ENCODE measurements at places on chromosomes 13 and 19.
A peak's percentile ranks its signal among the peaks of the same experiment; 100 is the strongest.

DNA sequence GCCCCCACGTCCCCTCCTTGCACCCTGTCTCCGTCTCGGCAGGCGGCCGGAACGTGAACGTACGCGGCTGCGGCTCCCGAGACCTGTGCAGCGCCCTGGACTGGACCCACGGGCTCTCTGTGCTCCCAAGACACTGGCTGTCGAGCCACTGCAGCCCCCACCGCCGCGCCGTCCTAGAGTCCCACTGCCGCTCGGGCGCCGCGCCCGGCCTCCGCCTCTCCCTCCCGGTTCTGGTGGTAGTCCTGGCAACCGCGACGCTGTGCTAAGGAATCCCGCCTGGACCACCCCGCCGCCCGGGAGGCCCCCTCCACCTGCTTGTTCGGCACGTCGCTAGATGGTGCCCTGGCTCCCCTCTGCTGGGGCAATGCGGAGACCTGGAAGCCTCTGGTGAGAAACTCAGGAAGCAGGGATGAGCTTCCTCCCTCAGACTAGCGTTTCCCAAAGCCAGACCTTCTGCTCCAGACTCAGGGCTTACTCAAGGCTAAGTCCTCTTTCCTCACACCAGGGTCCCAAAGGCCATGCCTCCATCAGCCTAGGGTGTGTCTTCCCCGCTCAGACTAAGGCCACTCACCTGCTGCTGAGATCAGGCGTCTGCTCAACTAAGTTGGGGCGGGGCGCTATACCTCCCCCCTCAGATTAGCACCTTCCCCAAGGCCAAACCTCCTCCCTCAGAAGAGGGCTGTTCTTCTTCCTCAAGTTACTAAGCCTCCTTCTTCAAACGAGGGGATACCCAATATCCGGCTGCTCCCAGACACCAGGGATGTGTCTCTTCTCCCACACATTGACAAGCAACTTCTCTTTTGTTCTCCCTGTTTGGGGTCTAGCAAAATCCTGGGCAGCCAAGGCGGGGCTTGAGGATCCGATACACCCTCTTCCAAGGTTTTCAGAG, 16.1 kb upstream of the IRGC start:
- DNase-seq: no peak

- DNase-seq: no peak
Observed at GRCh38 chr13:38202740-38203139, 146.9 kb upstream of the UFM1 start.

DNA sequence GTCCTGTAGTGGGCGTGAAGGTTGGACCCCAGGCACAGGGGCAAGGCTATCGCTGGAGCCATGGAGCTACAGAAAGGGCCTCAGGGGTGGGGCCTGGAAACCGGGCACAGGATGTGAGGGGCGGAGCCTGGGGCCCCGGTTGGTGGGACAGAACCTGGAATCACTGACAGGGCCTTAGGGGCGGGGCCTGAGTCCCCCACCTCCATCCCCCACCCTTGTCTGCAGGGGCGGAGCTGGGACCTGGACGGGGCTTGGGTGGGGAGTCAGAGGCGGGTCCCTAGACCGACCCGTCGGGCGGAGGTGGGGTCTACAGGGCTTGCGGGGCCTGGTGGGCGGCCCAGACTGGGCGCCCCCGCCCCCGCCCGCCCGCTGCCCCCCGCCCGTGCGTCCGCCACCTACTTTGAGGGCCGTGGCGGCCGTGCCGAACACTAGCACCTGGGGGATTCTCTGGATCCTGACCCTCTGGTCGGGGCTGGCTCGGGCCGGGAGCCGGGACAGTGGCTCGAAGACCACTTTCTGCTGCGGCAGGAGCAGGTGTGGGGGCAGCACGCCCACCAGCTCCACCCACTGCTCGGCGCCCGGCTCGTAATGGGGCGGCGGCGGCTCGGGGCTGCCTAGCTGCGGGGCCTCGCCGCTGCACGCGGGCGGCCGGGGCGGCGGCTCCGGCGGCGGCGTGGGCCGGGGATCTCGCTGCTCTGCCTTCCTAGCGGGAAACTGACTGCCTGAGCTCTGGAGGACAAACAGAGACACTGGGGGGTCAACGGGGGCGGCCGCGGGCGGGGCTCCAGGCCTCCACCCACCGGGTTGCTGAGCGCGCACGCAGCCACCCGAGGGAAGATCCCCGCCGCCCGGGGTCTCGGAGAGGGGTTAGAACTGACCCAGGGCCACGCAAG, 26.3 kb downstream of the DCAF15 start:
- peak; percentile 54 for DNase-seq

- no peak for DNase-seq
Observed at GRCh38 chr19:17404621-17405249, 695 bp downstream of the BST2 start.

DNA sequence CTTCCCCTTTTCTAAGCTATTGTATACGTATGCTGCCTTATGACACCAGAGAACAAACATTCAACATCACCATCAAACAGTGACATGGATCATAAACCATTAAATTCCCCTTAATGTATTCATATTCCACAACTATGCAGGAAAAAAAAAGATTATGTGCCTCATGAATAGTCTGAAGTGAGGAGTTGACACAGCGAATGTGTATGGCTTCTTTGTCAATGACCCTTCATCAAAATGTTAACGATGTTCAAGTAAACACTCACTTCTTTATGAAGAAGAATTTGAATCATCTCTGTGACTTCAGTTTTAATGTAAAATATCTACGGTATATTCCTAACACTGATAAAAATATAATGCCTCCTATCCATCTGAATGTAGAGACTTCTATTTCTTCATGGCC, 44.6 kb downstream of the SMAD9 start:
- DNase-seq: no peak

- DNase-seq: no peak
Observed at GRCh38 chr19:7975037-7975436, 30.4 kb downstream of the ELAVL1 start.

GRCh38 chr19:41935760-41936415, 7.6 kb upstream of the ERFL start:
- no peak for DNase-seq

DNA sequence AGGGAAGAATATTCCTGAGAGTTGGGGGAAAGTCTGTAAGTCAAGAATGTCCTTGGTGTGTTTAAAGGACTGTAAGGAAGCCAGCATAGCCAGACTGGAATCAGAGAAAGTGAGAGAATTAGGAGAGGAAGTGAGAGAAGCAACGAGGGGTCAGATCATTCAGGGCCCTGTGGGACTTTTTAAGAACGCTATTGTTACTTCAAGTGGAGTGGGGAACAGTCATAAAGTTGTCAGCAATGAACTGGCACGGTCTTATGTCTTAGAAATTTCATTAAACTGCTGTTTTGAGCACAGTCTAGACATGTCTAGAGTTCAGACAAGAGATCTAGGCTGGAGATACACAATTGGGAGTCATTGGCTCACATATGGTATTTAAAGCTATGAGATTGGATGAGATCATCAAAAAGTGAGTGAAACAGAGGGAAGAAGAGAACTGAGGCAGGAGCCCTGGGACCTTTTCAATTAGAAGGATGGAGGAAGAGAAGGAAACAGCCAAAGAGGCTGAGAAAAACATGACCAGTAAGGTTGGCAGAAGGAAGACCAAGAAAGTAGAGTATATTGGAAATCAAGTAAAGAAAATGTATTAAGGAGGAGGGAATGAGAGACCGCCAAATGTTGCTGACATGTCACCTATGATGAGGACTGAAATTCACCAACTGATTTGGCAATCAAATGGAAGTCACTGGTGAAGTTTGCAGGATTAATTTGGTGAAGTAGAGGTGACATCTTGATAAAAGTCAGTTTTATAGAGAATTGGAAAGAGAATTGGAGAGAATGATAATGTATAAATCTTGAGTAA, 263.5 kb downstream of the GPC5 start:
- DNase-seq: no peak

DNA sequence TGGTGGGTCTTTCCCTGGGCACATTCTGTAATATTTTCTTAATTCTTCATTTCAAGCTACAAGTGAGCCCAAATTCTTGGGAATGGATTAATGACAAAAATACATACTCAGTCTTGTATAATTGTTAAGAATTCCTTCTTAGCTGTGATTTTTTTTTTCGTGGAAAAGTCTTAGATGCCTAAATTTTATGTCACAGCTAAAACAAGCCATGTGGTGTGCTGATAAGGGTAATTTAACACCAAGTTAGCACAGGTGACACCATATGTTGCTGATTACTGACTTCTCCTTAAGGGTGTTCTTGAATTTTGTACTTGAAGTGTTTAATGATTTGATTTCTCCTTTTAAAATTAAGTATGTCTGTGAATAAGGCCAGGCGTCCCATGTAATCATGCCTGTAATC, 29.3 kb downstream of the WDFY2 start:
- DNase-seq: no peak

GRCh38 chr13:95258619-95259194, 42.5 kb downstream of the ABCC4 start:
- no peak for DNase-seq

GRCh38 chr19:2503521-2504109, 27.7 kb downstream of the GADD45B start:
- no peak for DNase-seq

DNA sequence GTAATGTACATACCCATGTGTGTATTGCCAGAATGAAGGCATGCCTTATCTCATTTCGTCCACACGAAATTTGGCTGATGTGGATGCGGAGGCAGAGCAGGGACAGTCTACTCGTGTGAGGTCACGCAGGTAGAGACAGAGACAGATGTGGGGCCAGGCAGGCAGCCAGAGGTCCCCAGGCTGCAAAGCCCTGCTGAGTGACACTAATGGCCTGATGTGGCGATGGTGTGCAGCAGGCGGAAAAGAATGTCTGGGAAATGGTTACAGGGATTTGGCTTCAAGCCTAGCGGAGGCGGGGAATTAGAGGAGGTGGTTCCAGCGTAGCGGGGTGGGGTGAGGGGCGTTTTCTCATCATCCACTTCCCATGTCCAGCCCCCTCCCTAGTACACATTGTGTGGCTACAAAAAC, 4.2 kb upstream of the IZUMO2 start:
- no peak for DNase-seq

GRCh38 chr13:100658363-100658762, 16.2 kb downstream of the TMTC4 start:
- DNase-seq: no peak

DNA sequence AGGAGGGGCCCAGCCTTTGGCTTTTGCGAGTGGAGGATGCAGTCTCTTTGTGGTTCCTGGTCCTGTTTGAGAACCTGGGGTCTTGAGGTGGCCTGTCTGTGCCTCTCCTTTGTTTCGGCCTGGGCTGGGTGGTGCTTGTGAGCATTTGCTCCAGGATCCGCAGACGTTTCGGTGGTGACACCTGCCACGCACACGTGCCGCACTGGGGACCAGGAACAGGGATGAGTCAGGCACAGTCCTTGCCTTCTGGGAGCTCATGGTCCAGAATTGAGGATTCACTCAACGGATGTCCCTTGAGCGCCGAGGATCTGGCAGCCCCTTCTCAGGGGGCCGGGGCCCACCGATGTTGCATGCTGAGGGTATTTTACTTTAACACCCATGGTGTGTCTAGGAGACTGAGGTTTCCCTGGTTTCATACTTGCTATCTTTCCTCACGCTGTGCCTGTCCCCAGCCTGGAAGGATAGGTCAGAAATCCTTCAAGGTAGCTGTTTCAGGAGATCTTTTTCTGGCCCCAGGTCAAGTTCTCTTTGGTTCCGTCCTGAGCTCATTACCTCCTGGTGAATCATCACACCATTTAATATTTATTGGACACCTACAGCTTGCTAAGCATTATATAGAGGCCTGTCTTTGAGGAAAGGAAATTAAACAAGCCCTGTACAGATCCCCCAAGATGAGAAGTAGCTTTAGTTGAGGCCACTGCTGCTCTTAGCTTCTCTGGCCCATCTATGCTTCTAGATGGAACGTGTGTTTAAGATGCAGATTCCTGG, 5.1 kb downstream of the HDGFL2 start:
- DNase-seq: no peak

GRCh38 chr19:35060160-35060855, 18.8 kb downstream of the HPN start:
- DNase-seq: no peak

- DNase-seq: no peak
Observed at GRCh38 chr13:32001769-32002168, 29.8 kb upstream of the FRY start.

DNA sequence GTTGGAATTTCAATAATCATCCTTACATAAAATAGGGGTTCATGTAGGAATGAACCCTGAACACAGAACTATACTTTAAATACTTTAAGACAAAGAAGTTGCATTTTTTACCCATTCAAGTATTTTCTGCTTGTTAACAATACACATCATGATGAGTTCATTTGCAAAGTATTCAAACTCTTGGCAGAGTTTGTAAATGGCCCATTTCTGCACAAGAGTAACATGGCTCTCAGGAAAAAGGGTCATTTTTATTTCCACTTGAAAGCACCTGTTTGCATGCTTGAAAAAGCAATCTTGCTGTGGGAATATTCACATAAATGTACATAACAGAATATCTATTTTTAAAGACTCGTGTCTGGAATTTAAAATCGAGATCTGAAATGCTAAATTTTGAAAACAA, 18.1 kb downstream of the ESD start:
- DNase-seq: no peak

- DNase-seq: no peak
Observed at GRCh38 chr19:31289976-31290375, 59.3 kb downstream of the TSHZ3 start.

DNA sequence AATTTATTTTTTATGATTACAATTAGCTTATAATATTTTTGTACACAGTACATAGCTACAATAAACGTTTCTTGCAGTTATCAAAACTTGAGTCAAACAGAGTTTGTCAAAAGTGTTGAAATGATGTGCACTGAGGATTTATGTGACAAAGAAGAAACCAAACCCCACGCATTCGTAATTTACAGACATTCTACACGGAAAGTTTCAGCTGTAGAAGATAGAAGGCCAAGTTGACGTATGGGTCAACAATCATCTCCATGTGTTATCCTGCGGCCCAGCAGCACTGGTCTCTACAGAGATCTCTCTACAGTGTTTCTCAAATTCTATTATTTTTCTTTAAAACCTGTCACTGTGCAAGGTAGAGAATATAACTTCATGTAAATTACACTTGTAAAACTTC, 1507.6 kb downstream of the PCDH9 start:
- no peak for DNase-seq

GRCh38 chr13:19852766-19853165, 10.7 kb downstream of the ZMYM5 start:
- no peak for DNase-seq

GRCh38 chr19:51158474-51159129, 16.5 kb downstream of the SIGLEC7 start:
- DNase-seq: no peak

DNA sequence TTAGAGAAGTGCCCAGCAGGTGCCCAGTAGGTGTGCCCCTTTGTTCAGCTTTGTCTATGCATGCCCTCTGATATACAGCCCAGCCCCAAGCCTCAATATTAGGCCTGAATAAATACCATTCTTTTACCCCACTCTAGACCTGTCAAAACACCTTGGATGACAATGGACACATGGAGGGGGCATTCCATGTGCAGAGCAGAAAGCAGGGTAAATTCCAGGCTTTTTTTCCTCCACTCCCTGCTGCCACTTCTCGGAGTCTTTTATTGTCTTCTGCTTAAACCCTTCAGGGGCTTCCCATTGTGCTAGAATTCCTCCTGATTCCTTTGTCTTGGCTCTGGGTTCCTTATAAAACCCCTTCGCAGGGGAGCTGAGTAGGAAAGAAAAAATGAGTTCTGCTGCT, 5.8 kb upstream of the FRY start:
- no peak for DNase-seq

- no peak for DNase-seq
Observed at GRCh38 chr19:33292595-33293254, 9.6 kb downstream of the CEBPA start.

- DNase-seq: no peak
Observed at GRCh38 chr13:113162783-113163685, 4.6 kb downstream of the PROZ start.

Measured in forelimb muscle (tissue), 1 donor.